ENCODE measurements at places on chromosomes 5 and 9.

DNA sequence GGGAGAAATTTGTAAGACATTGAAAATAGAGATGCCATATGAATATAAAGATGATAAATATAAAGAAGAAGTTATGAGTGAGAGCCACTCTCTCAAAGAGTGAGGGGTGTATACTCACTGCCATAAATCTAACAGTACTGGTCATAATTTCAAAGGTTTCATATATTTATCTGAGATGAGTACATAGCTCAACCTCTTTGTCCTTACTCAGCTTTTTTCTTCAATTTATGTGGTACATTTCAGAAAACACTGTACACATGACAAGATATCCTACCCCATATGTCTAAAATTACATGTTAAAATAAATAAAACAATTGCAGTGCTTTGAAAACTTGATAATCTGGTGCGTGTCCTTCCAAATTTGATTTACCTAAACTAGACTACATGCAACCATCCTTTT lies 5.2 kb upstream of the MCC start:
- H3K27ac ChIP-seq, result no peak overlapping the region
- H3K4me3 ChIP-seq, result no peak overlapping the region
- H3K36me3 ChIP-seq, result no peaks in the 10 kb centered on the region
- no peaks in the 10 kb centered on the region for H3K27me3 ChIP-seq

DNA sequence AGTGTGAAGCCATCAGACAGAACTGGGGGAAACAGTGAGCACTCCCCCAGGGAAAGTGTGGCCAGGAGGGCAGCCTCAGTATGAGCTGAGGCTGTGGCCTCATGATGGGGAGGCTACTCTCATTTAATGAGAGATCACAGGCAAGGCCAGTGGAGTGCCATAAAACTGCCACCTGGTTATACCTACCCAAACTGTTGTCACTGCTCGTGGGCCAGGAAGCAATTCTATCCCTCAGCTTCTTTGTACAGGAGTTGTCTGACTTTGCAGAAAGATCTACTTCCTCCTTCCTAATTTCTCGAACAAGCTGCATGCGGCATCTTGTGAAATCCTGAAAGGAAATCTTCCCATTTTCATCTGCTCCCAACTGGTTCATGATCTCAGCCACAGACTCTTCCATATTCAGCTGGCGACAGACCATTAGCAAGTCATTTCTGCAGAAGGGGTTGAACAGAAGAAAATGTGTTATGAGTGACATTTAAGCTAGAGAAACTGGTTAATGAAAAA lies 50.0 kb downstream of the TSSK1B start:
- H3K27ac ChIP-seq, result no peak overlapping the region
- no peaks in the 10 kb centered on the region for H3K27me3 ChIP-seq
- DNase-seq, result no peak
- H3K4me3 ChIP-seq, result no peak overlapping the region

- peak overlapping the region; percentile 2 for H3K27ac ChIP-seq
- H3K4me3 ChIP-seq, result peak overlapping the region; percentile 95
- no peaks in the 10 kb centered on the region for H3K27me3 ChIP-seq
- H3K36me3 ChIP-seq, result peaks cover 68% of the 10 kb centered on the region
- no peak for DNase-seq
- peaks cover 64% of the 10 kb centered on the region for H3K4me1 ChIP-seq
Measured at GRCh38 chr9:125238127-125238914, 2.8 kb downstream of the HSPA5 start.

DNA sequence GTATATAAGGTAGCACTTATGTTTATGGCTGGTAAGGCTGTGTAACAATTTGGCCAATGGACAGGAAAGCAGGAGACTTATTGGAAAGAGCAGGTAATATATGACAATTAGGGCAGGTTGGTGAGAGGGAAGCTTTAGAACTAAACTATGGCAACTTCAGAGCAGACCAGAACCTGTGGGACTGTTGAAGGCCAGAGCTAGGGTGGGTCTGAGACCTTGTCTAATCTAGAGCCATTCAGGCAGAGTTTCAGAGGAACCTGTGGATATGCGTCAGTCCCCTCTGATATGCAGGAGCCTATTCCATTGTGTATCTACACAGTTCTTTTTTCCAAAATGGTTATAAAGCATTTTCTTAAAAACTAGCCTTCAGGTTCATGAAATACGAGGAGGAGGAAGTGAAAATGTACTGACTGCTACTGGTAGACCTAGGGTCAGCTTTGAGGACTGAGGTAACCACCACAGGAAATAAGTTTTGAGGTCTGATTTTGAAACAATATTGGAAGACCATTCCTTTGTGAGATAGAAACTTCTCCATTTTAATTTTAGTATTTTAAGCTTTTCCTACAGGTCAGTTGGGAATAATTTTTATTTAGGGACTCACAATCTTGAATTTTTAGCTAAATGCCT lies 37.6 kb downstream of the ELL2 start:
- no peak for DNase-seq
- no peaks in the 10 kb centered on the region for H3K27me3 ChIP-seq
- H3K4me3 ChIP-seq, result no peak overlapping the region
- no peak overlapping the region for H3K27ac ChIP-seq
- H3K4me1 ChIP-seq, result peaks cover 25% of the 10 kb centered on the region
- no peaks in the 10 kb centered on the region for H3K36me3 ChIP-seq

DNA sequence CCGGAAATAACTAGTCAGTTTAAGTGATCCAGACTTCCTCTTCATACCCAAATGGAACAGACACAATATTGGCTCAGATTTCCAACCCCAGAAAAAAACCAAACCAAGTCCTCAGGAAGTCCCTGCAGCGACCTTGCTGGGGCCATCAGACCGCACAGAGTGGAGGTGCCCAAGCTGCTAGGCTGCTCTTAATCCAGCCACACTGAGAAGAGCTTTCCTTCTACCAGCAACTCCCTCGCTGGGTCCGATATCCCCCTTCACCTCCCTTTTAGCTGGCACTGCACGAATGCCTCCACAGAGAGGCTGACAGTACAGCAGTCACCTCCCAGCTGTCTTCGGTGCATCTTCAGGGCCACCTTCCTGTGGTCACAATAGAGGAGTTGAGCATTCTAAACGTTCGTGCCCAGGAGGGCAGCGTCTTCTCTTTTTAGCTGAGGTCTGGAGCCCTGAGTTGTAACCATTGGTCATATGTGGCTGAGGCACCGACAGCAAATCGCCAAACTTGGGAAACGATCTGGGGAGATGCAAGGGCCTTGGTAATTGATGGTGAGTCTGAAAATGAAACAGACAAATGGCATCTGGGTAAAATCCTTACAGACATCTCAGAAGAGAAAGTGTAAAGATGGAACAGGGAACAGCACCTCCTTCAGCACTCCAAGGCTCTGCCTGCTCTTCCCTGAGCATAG lies 5.7 kb downstream of the NAIF1 start:
- DNase-seq, result no peak
- peaks cover 56% of the 10 kb centered on the region for H3K4me1 ChIP-seq
- H3K27ac ChIP-seq, result no peak overlapping the region
- H3K36me3 ChIP-seq, result no peaks in the 10 kb centered on the region

DNA sequence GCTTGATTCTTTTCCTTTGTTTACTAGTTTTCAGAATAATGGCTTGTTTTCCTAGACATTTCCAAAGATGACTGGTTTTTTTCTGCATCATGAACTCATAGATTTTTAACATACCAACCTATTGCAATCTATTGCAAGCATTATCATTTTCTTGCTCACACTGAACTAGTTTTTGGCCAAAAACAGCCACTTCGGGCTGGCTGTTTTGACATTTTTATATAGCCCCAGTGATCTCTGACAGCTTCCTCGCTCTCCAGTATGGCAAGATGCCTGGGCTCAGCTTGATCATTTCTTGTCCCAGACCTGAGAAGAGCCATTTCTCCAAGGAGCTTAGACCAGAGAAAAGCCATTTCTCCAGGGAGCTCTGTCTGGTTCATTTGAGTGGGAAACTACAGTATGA lies 94.3 kb upstream of the MAMDC2 start:
- H3K27me3 ChIP-seq, result peaks cover 3% of the 10 kb centered on the region
- no peaks in the 10 kb centered on the region for H3K36me3 ChIP-seq
- H3K4me1 ChIP-seq, result no peaks in the 10 kb centered on the region
- H3K27ac ChIP-seq, result no peak overlapping the region
- H3K4me3 ChIP-seq, result no peak overlapping the region

- no peak overlapping the region for H3K27ac ChIP-seq
- no peaks in the 10 kb centered on the region for H3K27me3 ChIP-seq
- H3K36me3 ChIP-seq, result no peaks in the 10 kb centered on the region
- H3K4me3 ChIP-seq, result no peak overlapping the region
Measured at GRCh38 chr9:65444943-65445342, 159.9 kb upstream of the FOXD4L5 start.

GRCh38 chr5:139262742-139263445 lies 30.6 kb upstream of the MATR3 start:
- peak overlapping the region; percentile 68 for H3K27ac ChIP-seq
- H3K36me3 ChIP-seq, result no peaks in the 10 kb centered on the region
- peak; percentile 90 for DNase-seq
- no peak overlapping the region for H3K4me3 ChIP-seq

DNA sequence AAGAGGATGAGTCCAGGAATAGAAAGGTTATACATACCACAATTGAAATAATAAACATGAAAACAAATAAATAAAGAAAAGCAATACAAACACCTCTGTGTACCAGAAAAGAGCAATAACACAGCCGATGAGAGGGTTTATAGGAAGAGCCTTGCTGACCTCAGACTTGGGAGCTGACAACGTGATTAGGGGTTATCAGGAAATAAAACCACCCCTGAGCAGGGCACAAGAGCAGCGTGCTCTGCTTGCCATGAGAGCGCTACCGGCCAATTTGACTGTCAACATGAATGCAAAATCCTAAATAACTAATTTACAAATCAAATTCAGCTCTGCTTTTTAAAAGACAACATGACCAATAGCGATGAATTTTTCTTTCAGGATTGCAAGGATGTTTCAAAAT lies 2.6 kb upstream of the FREM1 start:
- no peaks in the 10 kb centered on the region for H3K27me3 ChIP-seq
- no peak overlapping the region for H3K27ac ChIP-seq
- H3K36me3 ChIP-seq, result no peaks in the 10 kb centered on the region
- DNase-seq, result no peak
- no peaks in the 10 kb centered on the region for H3K4me1 ChIP-seq
- no peak overlapping the region for H3K4me3 ChIP-seq

DNA sequence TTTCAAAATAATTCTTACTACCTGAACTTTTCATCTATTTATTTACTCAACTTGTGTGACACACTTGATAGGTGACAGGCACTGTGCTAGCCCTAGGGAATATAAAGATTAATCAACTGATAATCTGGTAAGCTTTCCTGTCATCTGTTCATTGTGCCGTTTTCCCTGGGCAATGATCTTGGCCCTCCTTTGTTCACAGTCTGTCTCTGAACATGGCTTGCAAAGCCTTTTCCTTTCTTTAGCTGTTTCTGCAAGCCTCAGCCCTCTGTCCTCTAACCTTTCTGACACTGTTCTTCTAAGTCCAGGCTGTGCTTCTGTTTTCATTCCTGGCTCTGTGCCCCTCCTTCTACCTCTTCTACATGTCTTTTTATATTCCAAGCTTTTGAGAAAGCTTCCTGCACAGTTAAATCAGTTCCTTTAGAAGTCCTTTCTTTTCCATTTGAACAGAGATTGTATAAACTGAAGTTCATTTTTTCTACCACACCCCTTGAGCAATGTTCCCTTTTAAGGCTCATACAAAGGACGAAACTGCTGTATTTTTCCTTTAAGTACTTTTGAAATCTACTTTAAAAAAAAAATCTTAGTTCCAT lies 803.0 kb upstream of the ZNF608 start:
- no peak overlapping the region for H3K4me3 ChIP-seq
- no peak for DNase-seq
- H3K36me3 ChIP-seq, result no peaks in the 10 kb centered on the region
- H3K27me3 ChIP-seq, result no peaks in the 10 kb centered on the region

DNA sequence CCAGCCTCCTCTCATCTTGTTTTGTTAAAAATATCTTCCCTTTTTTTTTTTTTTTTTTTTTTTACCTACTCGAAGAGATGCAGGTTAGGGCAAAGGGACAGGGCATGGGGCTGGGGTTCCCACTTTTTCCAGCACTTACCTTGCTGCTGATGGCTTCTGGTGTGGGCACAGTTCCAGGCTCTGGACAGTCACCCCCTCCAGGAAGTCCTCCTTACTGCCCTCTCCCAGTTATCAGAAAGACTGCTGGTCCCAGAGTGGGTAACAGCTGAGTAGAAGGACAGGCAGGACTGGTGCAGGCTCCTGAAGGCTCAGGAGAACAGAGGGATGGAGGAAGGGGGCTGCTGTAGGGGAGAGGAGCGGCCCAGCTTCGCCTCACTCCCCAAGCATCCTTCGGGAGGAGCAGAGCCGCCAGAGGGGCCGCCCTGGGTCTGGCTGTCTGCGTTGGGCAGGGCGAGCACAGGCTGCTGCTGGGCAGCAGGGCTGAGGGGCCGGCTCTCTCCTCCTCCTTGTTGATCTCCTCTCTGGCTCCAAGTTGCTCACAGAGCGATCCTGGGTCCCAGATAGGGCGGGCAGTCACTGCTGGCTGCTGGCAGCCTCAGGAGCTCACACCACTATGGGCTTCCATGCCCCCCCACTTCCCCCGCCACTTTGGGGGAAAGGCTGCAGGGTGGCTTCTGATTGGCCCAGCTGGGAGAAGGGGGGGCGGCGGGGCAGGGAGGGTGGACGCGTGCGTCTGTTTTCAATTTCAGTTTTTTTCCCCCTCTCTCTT lies at the start of gene PDGFRB:
PDGFRB (minus strand) TSS at position 588 of the 769 bp plus-strand sequence. CDS start 18,798 bp downstream, outside the sequence.
- peak; percentile 89 for DNase-seq
- H3K4me1 ChIP-seq, result peaks cover 28% of the 10 kb centered on the region
- H3K36me3 ChIP-seq, result no peaks in the 10 kb centered on the region
- H3K4me3 ChIP-seq, result peak within 1 kb of the TSS; percentile 48

GRCh38 chr9:77163884-77164283 lies 13.4 kb upstream of the VPS13A start:
- no peak overlapping the region for H3K4me3 ChIP-seq
- DNase-seq, result no peak
- no peaks in the 10 kb centered on the region for H3K27me3 ChIP-seq
- H3K4me1 ChIP-seq, result no peaks in the 10 kb centered on the region
- no peaks in the 10 kb centered on the region for H3K36me3 ChIP-seq

- peaks cover 93% of the 10 kb centered on the region for H3K36me3 ChIP-seq
- H3K27ac ChIP-seq, result no peak overlapping the region
- H3K4me3 ChIP-seq, result no peak overlapping the region
- H3K27me3 ChIP-seq, result no peaks in the 10 kb centered on the region
Measured at GRCh38 chr9:112689161-112689740, 28.7 kb downstream of the INIP start.

DNA sequence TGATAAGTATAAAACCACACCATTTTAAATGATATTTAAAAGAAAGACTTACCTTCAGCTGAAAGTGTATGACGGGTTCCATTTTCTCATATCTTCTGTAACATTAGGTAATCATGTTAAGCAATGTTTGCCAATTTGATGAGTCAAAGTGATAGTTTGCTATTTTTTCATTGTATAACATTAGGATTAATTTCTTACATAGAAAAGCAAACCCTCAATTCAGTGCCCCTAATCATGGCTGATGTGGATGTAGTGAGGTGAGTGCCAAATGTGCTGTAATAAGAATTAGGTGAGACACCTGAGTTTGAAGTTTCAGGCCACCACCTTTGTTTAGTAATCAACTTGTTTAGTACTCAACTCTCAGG lies 68.0 kb downstream of the UNC13B start:
- no peaks in the 10 kb centered on the region for H3K27me3 ChIP-seq
- no peak overlapping the region for H3K27ac ChIP-seq
- no peaks in the 10 kb centered on the region for H3K36me3 ChIP-seq

- no peaks in the 10 kb centered on the region for H3K4me1 ChIP-seq
- no peak overlapping the region for H3K4me3 ChIP-seq
- no peak overlapping the region for H3K27ac ChIP-seq
- peaks cover 10% of the 10 kb centered on the region for H3K36me3 ChIP-seq
- no peak for DNase-seq
- no peaks in the 10 kb centered on the region for H3K27me3 ChIP-seq
Measured at GRCh38 chr9:14127656-14128055, 186.3 kb downstream of the NFIB start.

- no peak overlapping the region for H3K4me3 ChIP-seq
- no peak overlapping the region for H3K27ac ChIP-seq
- H3K27me3 ChIP-seq, result no peaks in the 10 kb centered on the region
- peaks cover 21% of the 10 kb centered on the region for H3K4me1 ChIP-seq
- no peaks in the 10 kb centered on the region for H3K36me3 ChIP-seq
- DNase-seq, result no peak
Measured at GRCh38 chr9:4799775-4800174, 7.0 kb downstream of the RCL1 start.
